ENCODE measurements at places on chromosomes 6 and 20.

DNA sequence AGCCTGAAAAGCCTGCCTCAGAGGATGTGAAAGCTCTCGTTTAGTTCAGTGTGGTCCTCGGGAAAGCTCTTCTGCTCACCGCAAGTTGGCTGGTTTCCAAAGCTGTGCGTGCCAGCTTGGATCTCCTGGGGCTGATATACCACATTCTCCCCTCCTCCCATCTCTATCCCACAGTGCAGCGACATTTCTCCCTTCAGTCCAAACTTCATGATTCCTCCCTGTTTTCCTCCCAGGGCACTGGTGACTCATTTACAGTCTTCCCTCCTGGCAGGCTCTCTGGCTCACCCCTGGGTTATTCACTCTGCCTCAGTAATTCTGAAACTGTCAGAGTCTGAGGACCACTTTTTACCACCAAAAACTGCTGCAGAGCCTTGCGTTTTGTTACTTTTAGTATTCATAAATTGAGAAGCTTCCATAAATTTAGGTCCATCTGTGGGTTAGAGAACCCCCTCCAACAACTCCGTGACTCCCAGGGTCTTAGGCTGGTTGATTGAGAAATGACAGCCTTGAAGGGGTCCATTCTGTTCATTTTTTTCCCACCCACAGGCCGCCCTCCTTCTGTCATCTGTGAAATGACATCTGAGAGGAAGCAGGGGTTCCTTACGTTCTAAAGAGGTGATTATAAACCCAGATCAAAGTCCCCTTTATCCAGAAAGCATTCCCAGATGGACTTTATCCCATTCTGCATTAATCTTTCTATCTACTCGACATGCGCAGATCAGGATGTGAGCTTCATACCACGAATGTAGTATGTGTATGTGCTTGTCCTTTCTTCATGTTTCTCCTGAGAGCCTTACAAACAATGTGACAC lies 6.1 kb downstream of the TRIM10 start:
- peak; percentile 76 for DNase-seq

DNA sequence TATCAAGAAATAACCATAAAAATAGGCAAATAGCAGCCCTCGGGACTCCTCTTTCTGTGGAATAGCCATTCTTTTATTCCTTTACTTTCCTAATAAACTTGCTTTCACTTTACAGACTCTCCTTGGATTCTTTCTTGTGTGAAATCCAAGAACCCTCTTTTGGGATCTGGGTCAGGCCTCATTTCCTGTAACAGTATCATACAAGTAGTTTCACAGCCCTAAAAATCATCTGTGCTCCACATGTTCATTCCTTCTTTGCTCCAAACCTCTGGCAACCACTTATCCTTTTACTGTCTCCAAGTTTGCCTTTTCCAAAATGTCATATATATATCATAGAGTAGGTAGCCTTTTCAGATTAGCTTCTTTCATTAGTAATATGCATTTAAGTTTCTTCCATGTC lies 13.5 kb upstream of the NT5E start:
- DNase-seq: no peak

GRCh38 chr6:170248111-170248805 lies 42.6 kb downstream of the DLL1 start:
- no peak for DNase-seq

DNA sequence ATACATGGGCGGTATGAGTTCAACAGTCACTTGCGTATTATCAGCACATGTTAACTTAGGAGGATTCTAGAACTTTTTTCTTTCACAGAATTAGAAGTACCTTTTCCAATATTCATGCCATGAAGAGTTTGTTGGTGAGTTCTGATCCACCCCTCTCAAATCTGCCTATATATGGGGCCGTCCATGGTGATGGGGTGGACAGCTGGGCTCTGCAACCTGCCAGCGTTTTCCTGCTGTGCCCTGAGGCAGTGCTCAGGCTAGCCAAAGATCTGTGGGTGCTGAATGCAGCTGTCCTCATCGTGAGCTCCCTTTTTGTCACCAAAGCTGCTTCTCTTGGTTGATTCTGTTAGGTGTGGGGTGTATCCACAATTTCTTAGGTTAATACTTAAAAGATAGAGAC lies 88.7 kb downstream of the THBS2 start:
- no peak for DNase-seq

DNA sequence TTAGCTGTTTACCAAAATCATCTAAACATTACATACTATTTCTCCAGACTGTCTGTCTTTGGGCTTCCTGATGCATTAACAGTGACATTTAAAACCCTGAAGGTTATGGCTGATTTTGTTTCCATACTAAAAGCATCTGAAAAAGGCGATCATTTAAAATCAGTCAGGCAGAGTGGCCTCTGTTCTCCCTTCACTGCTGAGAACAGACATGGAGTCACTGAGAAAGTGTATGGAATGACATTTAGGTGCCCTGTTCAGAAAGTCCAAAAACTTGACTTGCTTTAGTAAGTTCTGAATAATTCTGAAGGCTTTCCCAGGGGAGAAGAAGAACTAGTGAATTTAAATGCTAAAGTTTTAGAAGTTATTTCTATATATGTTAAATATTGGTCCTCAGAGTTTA lies 83.0 kb downstream of the MAP7 start:
- no peak for DNase-seq

DNA sequence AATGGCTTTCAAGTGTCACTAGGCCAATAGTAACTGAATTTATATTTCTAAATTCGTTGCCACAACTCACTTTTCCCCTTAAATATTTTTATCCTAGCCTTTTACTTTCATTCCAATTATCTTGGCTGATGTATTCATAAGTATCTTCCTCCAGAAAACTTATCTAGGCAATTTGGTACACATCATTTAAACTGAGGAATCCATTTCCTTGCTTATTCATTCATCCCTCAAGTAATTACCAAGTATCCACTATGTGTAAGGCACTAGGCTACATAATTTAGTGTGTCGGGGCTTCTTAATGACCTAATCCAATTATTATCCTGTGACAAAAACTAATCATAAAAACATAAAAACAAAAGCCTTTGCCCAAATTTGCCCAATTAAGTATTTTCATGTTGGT lies 258.3 kb upstream of the TCF21 start:
- DNase-seq: peak; percentile 39

DNA sequence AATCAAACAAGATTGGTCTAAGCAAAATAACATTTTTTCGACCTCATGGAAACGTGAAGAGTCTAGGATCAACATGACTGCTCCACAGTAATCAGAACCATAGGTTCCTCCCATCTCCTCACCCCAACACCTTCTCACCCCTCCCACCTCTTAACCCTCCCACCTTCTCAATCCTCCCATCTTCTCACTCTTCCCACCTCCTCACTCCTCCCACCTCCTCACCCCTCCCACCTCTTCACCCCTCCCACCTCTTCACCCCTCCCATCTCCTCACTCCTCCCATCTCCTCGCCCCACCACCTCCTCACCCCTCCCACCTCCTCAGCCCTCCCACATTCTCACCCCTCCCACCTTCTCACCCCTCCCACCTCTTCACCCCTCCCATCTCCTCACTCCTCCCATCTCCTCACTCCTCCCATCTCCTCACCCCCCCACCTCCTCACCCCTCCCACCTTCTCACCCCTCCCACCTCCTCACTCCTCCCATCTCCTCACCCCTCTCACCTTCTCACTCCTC lies 567.4 kb downstream of the C6orf118 start:
- no peak for DNase-seq

DNA sequence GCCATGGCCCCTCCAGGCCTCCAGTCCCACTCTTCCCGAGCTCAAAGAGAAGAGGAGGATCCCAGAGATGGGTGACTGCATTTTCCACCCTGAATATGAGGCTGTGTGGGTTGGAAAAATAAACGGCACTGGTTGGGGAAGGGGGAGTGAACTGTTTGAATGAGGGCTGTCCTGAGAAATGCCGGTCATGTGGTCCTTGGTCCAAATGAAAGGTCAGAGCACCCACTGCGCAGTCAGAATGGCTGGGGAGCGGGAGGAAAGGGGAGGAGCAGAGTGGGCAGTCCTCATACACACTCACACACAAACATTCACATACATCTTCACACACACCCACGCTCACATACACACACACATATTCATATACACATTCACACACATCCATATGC lies 83.1 kb downstream of the MRPL14 start:
- DNase-seq: no peak

- DNase-seq: no peak
These were observed 376.4 kb downstream of the PREX1 start for GRCh38 chr20:48451401-48451800.

GRCh38 chr6:63023726-63024125 lies 187.5 kb upstream of the FKBP1C start:
- DNase-seq: no peak

- no peak for DNase-seq
These were observed 277.0 kb upstream of the PTCHD4 start for GRCh38 chr6:48388044-48388443.

DNA sequence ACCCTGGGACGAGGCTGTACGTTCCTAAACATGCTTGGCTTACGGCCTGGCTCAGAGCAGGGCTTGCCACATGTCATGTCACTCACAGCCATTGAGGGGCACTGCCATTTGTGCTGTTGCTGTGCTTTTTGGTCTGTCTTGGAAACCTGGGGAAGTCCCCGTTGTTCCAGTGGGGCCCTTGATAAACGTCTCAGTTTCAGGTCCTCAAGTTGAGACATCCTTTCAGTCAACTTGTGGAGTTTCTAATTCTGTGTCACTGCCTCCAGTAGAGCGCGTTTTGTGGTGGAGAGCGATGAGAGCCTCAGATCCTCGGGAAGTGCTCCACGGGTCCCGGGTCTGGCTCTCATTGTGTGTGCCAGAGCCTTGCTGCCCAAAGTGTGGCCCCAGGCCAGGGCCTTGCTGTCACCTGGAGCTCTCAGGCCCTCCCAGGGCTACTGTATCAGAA lies 43.0 kb upstream of the CCR6 start:
- DNase-seq: no peak

GRCh38 chr6:10382728-10383330 lies 32.0 kb downstream of the TFAP2A start:
- no peak for DNase-seq

DNA sequence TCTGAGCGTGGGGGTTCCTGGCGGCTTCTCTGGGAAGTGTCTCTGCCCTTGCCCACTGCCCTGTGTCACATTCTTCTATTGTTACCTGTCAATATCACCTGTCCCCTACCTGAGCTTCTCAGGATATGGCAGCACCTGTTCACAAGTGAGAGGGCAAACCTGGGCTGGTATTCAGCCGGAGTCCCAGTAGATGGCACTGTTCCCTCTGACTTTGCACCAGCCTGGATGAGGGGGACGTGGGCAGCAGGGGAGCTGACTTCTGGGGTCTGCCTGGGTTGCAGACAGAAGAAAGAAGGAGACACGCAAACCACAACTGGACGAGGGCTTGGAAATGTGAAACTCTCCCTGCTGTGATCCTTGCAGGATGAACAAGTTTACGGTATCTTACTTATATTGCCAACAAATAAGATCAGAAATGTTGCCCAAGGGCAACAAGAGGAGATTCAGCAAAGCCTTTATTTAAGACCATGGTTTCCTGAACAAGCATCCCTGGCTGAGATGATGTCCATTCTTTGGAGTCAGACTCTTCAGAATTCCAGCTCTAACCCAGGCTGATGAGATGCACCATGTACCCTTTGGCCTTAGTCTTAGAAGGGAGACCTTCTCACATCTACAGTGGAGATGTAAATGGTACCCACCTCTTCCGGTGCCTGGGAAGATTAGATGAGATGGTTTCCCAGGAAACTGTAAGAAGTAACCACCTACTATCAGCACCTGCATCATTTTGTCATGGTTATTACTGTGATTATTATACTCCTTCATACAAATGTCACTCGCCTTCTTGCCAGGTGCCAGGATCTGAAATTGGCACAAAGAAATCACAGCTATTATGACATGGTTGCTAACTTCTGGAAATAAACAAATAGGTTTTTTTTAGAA lies 400.0 kb upstream of the CDH4 start:
- no peak for DNase-seq

GRCh38 chr6:92050216-92050615 lies 1369.1 kb downstream of the EPHA7 start:
- no peak for DNase-seq

DNA sequence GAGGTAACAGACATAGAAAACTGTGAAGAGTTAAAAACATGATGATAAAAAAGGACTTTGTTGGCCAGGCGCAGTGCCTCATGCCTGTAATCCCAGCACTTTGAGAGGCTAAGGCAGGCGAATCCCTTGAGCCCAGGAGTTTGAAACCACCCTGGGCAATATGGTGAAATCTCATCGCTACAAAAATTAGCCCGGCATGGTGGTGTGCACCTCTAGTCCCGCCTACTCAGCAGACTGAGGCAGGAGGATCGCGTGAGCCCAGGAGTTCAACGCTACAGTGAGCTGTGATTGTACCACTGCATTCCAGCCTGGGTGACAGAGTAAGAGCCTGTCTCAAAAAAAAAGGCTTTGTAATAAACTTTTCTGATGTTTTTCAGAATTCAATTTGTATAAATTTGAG lies 60.1 kb downstream of the GFOD1 start:
- no peak for DNase-seq

GRCh38 chr6:28343898-28344677 lies 5.7 kb upstream of the ZKSCAN3 start:
- DNase-seq: no peak

GRCh38 chr6:11055127-11055627 lies 11.1 kb upstream of the ELOVL2 start:
- DNase-seq: no peak

- DNase-seq: no peak
These were observed 2.0 kb downstream of the MYB start for GRCh38 chr6:135183002-135183531.

GRCh38 chr6:17877196-17877894 lies 110.1 kb downstream of the KIF13A start:
- peak; percentile 36 for DNase-seq

DNA sequence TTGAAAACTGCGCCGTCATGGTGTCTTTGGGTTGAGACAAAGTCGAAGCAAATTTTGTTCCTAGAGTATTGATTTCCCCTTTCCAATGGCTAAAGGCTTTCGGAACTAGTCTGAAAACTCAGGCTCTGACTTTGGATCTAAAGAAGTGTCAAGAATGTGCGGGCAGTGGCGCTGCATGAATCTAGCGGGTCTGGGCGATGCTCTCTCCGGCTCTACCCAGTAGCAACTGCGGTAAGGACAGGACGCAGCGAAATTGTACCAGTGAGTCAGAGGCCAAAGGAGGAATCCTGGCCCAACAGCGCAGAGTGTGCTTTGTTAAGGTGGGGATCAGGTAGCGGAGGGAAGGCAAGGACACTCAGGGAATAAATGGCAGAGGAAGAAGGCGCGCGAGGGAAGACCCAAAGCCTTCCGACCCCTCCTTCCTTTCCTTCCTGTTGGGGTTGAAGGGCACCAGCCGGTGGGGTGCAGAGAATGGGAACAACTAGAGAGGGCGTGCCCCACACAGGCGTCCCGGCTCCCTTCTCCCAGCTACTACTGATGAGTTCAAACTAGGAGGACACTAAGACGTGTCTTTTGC lies 32.1 kb downstream of the HLA-F start:
- DNase-seq: no peak

DNA sequence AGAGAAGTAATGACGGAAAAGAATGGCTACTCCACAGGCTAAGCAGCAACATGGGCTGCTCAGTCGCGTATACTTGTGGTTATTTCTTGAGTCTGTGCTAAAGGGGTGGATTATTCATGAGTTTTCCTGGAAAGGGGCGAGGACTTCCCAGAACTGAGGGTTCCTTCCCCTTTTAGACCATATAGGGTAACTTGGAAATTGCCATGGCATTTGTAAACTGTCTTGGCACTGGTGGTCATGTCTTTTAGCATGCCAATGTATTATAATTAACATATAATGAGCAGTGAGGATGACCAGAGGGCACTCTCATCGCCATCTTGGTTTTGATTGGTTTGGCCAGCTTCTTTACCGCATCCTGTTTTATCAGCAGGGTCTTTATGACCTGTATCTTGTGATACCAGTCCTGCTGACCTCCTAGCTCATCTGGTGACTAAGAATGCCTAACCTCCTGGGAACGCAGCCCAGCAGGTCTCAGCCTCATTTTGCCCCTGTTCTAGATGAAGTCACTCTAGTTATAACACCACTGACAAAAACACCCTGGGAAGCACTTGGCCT lies 11.4 kb downstream of the LBP start:
- DNase-seq: no peak

All from GM04503 (cell line).